ENCODE measurements at places on chromosomes 11 and 22.

DNA sequence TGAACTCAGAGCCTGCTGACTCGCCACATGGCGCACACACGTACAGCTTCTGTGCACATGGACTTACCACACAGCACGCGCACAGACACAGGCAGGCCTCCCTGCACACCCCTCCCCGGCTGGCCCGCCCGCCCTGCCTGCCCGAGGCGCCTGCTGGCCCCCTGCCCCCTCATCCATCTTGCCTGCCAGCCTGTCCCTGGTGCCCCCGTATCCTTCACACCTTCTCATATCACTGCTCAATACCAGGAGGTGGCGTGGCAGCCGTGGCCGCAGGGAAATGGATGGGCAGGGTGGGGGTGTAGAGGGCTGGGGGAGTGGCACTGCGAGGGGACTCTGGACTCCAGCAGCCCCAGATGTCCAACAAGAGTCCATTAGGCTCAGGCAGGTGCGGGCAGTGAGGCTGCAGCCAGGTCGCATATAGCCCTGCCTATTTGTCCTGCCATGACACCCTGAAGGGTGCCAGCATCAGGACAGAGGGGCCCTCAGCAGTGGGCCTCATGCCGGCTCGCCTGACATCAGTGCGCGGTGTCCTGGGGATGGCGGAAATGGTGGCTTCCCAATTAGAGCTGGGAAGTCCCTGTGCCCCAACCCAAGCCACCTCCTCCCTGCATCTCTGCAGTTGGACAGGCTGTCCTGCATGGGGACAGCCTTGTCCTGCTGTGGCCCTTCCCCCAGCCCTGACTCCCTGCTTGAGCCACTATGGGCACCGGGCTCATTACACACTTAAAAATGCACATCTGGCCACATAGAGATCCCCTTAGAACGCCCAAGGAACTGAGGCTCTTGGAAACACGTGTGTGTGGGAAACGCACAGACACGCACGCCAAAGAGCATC, 2.0 kb upstream of the TBX10 start:
- DNase-seq, result no peak

- DNase-seq, result no peak
Measured at GRCh38 chr11:46981436-46981835, 44.9 kb downstream of the CSTPP1 start.

GRCh38 chr11:111770581-111771134, 4.5 kb upstream of the PPP2R1B start:
- peak; percentile 43 for DNase-seq

GRCh38 chr11:27716835-27717234, 16.6 kb upstream of the BDNF start:
- no peak for DNase-seq

- no peak for DNase-seq
Measured at GRCh38 chr11:79547256-79547655, 106.4 kb upstream of the TENM4 start.

GRCh38 chr11:16226245-16226644, 130.1 kb downstream of the SOX6 start:
- peak; percentile 97 for DNase-seq

DNA sequence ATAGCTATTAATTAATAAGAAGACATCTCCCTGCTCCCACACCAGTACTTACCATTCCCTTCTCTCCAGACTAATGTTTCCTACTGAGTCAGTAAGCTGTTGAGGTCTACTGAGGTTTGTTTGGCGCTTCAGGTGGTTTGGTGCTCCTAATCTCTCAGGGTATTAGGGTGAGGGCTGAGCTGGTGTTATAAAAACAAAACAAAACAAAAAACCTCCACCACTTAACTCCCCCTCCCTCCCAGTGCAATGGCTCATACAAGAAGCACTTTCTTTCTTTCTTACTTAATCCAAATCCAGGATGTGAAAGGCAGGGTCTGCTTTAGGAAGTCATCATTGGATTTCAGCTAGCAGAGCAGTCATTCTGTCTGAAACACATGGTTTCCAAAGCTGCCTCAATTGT, 15.3 kb downstream of the CSTPP1 start:
- no peak for DNase-seq

GRCh38 chr11:7651700-7652099, 21.6 kb downstream of the CYB5R2 start:
- no peak for DNase-seq

- peak; percentile 92 for DNase-seq
Measured at GRCh38 chr11:115590254-115590653, 86.0 kb upstream of the CADM1 start.

DNA sequence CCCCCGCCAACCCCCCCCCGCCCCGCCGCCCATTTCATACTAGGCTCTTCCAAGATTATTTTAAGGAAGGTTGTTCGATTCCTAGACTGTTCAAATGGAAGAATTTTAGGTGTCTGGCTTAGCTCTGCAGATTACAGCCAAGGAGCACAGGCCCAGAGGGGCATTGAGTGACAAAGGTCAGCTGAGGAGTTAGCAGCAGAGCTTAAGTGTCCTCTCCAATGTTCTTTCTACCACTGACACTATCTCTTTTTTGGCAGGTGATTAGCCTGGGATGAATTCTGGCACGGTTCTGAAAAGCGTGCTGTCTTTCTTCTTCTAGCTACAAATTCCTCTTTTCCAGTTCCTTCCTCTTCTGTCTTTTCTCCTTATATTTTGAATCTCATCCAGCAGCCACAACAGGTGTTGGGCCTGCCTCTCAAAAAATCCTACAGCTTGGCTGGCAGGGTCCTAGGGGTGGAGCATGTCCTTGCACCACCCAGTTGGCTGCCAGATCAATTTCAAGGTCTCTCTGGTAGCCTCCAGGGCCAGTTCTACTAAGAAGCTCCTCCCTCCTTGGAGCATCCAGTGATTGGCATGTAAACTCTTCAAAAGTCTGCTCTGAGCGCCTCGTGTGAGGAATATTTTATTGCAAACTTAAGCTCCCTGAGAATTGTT, 23.0 kb downstream of the KCNE3 start:
- DNase-seq, result peak; percentile 48

- DNase-seq, result no peak
Measured at GRCh38 chr11:35841733-35842132, 102.1 kb upstream of the LDLRAD3 start.

GRCh38 chr22:49566141-49566541, 261.5 kb downstream of the BRD1 start:
- DNase-seq, result no peak

DNA sequence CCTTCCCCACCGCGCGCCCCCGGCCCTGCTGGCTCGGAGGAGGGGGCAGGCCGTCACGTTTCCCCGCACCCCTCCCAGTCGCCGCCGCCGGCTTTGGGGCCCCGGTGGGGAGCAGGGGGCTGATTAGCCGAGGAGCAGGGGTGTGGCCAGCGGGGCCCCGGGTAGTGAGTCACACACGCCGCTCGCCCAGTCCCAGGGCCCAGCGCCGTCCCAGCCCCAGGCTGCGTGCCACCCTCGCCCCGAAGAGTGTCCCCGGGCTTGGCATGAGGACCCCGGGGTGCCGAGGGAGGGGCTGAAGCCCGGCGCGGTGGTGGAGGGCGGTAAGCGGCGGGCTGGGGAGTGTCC, 34.4 kb downstream of the PRDM11 start:
- DNase-seq, result peak; percentile 81

GRCh38 chr22:49011379-49011768, 816.3 kb downstream of the BRD1 start:
- peak; percentile 47 for DNase-seq

DNA sequence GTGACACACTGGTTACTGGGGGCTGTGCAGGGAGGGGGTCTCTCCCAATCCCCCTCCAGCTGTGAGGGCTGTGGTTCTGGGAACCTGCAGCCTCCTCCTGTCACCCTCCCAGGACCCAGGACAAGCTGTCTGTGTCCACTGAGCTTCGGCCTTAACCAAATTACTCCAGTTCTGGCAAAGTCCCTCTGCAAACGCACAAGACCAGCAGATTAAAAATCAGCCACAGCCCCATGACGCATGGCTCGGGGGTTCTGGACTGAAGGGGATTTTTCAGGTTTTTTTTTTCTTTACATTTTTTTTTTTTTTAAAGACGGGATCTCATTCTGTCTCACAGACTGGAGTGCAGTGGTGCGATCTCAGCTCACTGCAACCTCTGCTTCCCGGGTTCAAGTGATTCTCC, 32.2 kb upstream of the A4GALT start:
- no peak for DNase-seq

GRCh38 chr11:124863137-124863825, 2.0 kb upstream of the ROBO3 start:
- DNase-seq, result peak; percentile 44

DNA sequence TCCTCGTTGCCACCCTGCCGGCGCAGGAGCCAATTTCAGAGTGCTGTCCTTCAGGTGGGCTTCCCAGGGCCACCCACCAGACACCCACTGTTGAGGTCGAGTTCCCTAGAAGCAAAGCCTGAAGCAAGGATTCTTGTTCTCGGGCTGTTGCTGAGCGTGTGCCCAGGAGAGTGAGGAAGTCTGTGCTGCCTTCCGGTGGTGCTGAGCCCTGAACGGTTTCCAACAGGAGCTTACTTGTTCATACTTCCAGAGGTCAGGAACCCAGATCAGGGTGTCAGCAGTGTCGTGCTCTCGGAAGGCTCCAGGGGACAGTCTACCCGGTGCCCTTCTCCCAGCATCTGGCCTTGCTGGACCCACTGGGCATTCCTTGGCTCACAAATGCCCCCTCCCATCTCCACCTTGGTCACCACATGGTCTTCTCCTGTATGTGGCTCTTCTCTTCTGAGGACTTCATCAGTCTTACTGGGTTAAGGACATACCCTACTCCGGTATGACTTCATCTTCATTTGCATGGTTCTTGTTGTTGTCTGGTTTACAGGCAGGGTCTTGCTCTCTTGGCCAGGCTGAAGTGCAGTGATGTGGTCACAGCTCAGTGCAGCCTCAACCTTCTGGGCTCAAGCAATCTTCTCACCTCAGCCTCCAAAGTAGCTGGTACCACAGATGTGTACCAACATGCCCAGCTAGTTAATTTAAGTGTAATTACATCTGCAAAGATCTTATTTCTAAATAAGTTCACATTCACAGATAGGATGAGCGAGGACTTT, 11.2 kb downstream of the SLC25A1 start:
- DNase-seq, result no peak

- DNase-seq, result peak; percentile 59
Measured at GRCh38 chr22:43129426-43130425, 13.5 kb downstream of the MCAT start.

DNA sequence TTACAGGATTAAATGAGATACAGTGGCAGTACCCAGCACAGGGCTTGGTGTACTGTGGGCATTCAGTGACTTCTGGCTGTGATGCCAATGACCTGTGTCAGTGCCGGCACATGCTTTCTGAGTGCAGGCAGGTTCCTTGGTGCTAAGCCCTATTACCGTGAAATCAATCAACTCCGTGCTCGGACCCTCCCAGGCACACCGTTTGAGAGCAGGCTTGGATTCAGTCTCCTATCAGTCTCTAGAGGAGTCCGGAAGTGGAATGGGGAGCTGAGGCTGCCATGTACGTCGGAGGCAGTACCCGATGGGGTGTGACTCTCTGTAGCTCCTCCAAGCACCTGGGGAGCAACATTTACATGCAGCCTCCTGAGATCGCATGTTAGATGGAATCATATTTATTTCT, 42.6 kb downstream of the CACNG2 start:
- DNase-seq, result no peak

DNA sequence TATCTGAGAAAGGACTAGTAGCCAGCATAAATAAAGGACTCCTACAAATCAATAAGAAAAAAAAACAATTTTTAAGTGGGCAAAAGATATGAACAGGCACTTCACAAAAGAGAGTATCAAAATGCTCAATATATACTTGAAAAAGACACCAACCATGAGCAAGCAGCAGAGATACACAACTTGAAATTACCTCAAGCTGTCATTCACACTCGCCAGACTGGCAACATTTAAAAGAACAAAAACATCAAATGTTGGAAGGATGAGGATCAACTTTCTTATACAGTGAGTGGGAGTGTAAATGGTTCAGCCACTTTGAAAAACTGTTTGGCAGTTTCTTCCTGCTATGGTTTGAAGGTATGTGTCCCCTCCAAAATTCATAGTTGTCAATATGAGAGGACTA, 23.9 kb upstream of the ELFN2 start:
- no peak for DNase-seq

GRCh38 chr11:112087212-112087611, 539 bp downstream of the SDHD start:
- DNase-seq, result peak; percentile 42

- DNase-seq, result no peak
Measured at GRCh38 chr11:96322775-96323641, 20.0 kb downstream of the MAML2 start.

DNA sequence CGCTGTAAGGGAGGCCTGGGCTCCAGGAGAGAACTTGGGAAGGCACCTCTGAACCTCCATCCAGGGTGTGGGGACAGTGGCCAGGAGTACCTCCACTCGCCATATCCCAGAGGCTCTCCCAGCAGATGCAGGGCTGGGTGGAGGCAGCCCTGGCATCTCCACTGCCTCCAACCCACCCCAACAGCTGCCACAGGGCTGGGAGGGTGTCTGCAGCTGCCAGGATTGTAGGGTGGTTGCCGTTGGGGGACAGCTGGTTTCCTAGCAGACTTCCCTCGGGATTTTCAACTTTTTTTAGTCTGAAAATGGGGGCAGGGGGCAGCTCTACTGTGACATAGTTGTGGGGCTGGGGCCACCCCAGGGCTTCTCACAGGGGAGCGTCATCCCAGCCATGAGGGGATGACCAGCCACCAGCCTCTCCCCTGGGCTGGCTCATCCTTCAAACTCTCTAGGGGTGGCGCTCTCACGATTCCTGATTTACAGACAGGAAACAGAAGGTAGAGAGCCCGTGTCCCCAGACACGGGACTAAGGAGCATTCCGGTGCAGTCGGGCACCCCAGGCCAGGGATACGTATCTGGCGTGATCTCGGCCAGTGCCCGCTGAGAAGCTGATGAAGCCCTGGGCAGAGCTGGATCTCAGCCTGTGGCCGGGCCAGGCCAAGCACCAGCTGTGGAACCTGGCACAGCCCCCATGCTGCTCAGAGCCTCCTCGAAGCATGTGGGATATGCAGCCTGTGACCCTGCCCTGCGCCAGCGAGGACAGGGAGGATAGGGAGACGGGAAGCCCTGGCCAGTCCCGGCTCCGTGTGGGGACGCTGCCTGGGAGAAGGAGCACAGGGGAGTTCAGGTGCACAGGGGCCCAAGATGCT, 9.9 kb downstream of the PRR5 start:
- DNase-seq, result peak; percentile 7

GRCh38 chr11:61690706-61691379, 10.7 kb downstream of the DAGLA start:
- peak; percentile 95 for DNase-seq

GRCh38 chr11:65066805-65067291, 8.5 kb upstream of the NAALADL1 start:
- DNase-seq, result peak; percentile 96

DNA sequence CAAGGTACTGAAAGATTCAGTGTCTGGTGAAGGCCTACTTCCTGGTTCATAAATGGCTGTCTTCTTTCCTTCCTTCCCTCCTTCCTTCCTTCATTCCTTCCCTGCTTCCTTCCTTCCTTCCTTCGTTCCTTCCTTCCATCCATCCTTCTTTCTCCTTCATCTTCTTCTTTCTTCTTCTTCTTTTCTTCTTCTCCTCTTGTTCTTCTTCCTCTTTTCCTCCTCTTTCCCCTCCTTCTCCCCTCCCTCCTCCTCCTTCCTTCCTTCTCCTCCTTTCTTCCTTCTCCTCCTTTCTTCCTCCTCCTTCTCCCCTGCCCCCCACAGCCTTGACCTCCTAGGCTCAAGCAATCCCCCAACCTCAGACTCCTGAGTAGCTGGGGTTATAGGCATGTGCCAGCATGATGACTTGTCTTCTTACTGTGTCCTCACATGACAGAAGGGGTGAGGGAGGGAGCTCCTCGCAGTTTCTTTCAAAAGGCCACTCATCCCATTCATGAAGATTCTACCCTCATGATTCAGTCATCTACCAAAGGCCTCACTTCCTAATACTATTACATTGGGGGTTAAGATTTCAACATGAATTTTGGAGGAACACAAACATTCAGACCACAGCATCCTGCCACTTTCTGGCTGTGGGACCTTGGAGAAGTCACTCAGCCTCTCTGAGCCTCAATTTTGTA, 22.6 kb upstream of the CCDC134 start:
- DNase-seq, result no peak
